ENCODE measurements at places on chromosomes 16 and 17.

GRCh38 chr16:81318711-81319110, 3.9 kb downstream of the GAN start:
- no peak for DNase-seq

- DNase-seq, result no peak
Measured at GRCh38 chr17:45914047-45914717, 19.8 kb downstream of the MAPT start.

- DNase-seq, result peak; percentile 76
Measured at GRCh38 chr16:22077700-22078313, 14.5 kb upstream of the VWA3A start.

DNA sequence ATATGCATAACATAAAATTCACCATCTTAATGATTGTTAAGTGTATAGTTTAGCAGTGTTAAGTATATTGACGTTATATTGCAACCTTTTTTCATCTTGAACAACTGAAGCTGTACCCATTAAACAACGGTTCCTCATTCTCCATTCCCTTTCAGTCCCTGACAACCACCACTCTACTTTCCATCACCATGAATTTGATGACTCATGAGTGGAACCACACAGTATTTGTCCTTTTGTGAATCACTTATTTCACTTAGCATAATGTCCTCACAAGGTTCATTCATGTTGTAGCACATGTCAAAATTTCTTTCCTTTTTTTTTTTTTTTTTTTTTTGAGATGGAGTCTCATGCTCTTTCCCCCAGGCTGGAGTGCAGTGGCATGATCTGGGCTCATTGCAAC, 46.0 kb downstream of the HOXB1 start:
- no peak for DNase-seq

DNA sequence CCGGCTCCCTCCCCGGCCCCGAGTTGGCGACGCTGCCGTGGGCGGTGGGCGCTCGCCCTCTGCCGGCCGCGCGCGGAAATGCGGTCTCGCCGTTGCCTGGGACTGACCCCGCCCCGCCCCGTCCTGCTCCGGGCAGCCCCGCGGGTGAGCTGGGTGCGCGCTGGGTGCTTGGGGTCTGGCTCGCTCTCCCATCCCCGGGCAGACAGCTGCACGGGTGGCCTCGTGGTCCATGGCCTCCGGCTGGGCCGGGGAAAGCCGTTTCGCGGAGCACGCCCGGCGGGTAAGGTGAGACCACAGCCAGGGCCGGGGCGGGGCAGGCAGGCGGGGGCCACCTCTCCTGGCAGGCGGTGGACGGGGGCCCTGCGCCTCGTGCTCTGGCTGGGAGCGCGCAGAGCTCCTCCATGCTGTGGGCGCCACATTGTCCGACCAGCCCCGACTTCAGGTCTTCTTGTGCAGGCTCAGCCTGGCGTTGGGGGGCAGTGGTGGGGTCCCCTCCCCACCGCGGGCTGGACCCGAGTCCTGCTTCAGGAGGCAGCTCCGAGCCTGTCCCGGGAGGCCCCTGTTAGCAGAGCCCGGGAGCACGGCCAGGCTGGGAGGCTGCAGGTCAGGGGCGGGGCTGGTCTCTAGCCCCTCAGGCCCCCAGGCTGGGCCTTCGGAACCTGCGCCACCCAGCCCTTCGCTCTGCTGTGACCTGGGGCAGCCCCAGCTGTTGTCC, 7.0 kb upstream of the C1QTNF8 start:
- peak; percentile 84 for DNase-seq
